ENCODE measurements at places on chromosomes 5 and 9.

DNA sequence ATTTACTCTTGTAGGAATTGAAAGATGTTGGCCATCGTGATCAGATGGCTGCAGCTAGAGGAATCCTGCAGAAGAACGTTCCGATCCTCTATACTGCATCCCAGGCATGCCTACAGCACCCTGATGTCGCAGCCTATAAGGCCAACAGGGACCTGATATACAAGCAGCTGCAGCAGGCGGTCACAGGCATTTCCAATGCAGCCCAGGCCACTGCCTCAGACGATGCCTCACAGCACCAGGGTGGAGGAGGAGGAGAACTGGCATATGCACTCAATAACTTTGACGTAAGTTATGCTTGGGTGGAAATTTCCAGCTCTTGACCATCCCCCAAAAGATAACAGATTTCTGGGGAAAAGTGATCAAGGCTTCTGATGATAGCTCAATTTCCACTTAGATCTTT lies 50.6 kb downstream of the LRRTM2 start:
- DNase-seq = no peak

DNA sequence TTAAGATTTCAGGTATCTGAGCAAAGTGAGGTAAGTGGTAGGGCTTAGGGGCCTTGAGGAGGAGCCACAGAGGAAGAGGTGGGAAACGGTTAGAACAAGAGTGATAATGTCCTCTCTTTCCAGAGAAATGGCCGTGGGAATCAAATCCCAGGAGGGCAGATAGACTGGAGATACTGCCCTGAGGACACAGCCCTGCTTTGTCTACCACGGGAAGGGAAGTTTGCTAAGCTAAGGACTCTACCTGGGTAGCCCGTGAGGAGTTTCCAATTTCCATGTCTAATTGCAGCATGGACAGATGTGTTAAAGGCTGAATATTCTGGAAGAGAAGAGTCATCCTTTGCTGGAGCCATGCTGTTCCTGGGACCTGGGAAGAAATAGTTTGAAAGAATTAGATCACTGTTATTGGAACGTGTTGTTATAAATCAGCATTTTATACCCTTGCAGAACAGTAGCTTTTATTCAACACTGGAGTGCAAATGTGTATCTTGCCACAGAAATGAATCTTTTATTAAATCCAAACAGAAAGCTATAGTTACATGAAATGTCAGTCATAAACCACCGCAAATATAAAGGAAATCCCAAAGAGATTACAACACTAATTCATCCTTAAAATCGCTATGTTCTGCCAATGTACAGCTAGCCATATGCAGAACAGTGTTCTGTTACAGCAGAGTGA lies 133.2 kb upstream of the LHFPL2 start:
- no peak for DNase-seq

DNA sequence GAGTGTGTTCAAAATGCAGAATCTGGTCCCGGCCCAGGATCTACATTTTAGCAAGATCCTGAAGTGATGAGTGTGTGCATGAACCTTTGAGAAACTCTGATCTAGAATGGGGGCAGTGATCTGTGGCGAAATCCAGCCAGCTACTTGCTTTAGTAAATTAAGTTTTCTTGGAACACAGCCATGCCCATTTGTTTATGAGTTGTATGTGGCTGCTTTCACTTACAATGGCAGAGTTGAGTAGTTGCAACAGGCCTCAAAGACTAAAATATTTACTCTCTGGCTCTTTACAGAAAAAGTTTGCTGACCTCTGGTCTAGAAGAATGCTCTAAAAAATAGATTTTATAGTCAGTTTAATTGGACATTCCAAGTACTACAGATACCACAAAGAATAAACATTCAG lies 588.3 kb downstream of the BNC2 start:
- no peak for DNase-seq

DNA sequence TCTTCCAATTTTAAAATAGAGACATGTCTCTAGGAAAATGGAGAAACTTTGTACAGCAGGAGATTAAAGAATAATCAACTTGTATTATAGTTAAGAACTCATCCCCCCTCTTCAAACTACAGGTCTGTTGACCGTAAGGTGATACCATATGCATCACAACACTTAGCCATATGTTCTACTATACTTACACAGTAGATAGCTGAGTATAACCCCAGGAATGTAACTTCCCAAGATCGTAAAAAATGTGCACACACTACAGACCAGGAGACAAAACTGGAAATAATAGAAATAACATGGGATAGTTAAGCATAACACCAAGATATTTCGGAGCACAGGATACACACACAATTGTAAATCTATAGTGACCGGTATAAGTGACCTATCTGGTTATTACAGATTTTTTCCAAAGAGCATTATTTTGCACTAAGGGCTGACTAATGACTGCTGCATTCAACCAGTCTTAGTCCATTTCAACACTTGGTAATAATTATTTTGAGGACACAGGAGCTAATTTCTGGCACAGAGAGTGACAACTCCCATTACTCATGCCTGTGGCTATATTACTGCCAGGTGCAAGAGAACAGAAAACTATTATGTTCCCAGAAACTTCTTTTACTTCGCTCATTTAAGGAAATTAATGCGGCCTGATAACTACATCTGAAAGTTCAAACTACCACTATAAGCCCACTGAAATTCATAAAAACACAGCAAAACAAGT lies 15.4 kb upstream of the ZNF622 start:
- DNase-seq = no peak

GRCh38 chr5:40429258-40430100 lies 250.2 kb upstream of the PTGER4 start:
- no peak for DNase-seq

GRCh38 chr5:156850206-156850751 lies at the start of gene PPP1R2B:
Gene PPP1R2B (plus strand): TSS chr5:156850295. CDS start chr5:156850563, 268 bp downstream.
- DNase-seq = no peak

GRCh38 chr9:14831661-14832060 lies 78.6 kb downstream of the FREM1 start:
- no peak for DNase-seq

GRCh38 chr9:112332674-112332976 lies 794 bp downstream of the PTBP3 start:
- no peak for DNase-seq

DNA sequence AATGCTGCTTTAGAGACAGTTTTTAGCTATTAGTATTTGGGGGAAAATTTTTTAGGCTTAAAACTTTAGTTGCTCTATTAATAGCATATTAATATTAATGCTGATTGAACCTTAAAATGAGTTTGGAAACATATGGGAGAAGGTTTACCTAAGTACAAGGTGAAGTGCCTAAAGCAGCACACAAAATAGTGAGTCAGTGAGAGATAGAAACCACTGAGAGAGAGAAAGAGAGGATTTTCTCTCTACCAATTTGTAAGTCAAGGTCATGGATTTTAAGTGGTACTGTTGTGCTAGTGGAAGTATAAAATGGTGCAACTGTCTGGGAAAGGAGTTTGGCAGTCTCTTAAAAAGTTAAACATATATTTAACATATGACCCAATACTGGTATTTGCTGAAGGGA lies 64.9 kb downstream of the MARCHF3 start:
- no peak for DNase-seq

DNA sequence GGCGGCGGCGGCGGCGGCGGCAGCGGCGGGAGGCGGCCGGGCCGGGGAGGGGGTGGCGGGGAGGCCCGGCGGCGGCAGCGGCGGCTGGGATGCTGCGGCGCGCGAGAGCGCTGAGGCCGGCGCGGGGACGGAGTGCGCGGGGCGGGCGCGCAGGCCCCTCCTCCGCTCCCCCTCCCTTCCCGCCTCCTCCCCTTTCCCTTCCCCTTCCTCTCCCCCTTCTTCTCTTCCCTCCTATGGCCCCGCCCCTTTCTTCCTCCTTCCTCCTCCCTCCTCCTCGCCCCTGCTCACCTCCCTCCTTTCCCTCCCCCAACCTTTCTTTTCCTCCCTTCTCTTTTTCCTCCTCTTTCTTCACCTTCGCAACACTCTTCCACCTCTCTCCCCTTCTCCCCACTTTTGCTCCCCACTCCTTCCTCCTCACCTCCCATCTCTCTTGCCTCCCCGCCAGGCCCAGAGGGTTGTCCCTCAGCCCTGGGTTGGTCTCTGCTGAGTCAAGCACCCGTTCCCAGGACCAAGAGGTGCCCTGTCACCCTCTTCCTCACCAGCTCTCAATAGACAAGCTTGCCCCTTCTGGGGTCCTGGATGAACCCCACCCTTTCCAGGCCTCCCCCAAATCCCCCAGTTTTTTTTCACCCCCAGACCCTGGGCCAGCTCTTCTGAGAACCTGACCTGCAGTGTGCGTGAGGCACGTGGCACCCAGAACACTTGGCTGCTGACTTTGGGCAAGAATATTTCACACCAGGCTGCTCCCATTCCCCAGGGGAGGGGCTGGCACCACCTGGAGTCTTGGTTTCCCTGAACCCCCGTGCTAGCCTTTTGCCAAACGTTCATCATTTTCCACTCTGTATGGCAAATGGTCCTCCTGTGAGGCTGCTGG lies at the start of gene SEMA4D:
Gene SEMA4D, minus strand, starts transcription at position 136 of the 874 bp plus-strand sequence. CDS start 92,657 bp downstream, outside the sequence.
- DNase-seq = peak; percentile 57

Data from hypothalamus (tissue), 51 donors.